ENCODE measurements at places on chromosomes 11 and 22. TPM values are rescaled to one million over a fixed set of nuclear protein-coding genes. Genes with fewer than 3 reads are reported as not detected.

The VPREB1 gene
- not detected for total RNA-seq

The OR10G6 gene
- total RNA-seq, result not detected

The LMO2 gene
- not detected for total RNA-seq

The KRTAP5-1 gene
- total RNA-seq, result not detected

The CNTN5 gene
- not detected for total RNA-seq

All from activated naive CD4-positive, alpha-beta T cell treated with anti-CD3 and anti-CD28 coated beads, Interleukin-2, amount 10 ng/mL, durations not matched to agents 5 hours and 36 hours (primary cell).